ENCODE measurements at places on chromosomes 13 and 19.
A peak's percentile ranks its signal among the peaks of the same experiment; 100 is the strongest.

GRCh38 chr13:27353166-27353583 lies 71.2 kb upstream of the GTF3A start:
- DNase-seq: no peak

GRCh38 chr13:66068683-66069082 lies 1161.5 kb downstream of the PCDH9 start:
- no peak for DNase-seq

GRCh38 chr13:107203146-107203847 lies 635.4 kb upstream of the ARGLU1 start:
- DNase-seq: no peak

GRCh38 chr19:19211499-19212420 lies at the start of gene NCAN:
TSS of gene NCAN (plus strand) at chr19:19211958. CDS start at chr19:19216954, 4,996 bp downstream.
- DNase-seq: no peak

DNA sequence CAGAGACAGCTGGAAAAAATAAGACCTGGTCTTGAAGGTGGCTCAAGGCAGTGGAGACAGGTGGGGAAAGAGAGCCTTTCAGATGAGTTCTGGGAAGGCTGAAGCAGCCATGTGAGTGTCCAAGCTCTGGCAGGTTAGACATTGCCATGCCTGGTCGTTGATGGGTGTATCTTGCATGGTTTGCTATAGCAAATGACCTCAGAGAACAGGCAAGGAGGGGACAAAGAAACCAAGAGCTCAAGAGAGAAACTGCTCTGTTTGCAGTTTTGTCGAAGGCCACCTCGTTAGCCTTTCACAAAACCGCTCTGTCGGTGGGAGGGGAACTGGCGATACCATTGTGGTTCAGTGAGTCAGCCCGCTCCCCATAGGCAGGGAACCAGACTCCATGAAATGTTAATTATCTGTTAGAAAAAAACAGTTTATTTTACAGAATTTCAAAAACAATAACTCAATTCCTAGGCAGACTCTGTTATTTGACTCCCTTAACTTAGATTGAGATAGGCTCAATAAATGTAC lies 82.8 kb upstream of the ARGLU1 start:
- DNase-seq: no peak

GRCh38 chr13:107882708-107883560 lies 332.4 kb downstream of the LIG4 start:
- DNase-seq: no peak

DNA sequence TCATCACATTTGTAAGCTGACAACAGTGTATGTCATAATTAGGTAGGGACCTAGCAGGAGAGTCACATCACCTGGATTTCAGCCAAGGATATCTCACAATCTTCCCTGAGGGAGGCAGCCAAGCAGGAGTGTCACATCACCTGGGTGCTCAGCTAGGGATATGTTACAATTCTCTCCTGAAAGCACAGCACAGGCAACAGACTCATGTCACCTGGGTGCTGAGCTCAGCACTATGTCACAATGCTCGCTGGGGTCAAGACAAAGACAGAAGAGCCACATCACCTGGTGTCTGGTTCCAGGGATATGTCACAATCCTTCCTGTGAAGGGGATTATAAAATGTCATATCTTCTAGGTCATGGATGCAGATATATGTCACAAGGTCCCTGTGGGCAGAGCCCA lies 123.7 kb downstream of the ZNF675 start:
- no peak for DNase-seq

DNA sequence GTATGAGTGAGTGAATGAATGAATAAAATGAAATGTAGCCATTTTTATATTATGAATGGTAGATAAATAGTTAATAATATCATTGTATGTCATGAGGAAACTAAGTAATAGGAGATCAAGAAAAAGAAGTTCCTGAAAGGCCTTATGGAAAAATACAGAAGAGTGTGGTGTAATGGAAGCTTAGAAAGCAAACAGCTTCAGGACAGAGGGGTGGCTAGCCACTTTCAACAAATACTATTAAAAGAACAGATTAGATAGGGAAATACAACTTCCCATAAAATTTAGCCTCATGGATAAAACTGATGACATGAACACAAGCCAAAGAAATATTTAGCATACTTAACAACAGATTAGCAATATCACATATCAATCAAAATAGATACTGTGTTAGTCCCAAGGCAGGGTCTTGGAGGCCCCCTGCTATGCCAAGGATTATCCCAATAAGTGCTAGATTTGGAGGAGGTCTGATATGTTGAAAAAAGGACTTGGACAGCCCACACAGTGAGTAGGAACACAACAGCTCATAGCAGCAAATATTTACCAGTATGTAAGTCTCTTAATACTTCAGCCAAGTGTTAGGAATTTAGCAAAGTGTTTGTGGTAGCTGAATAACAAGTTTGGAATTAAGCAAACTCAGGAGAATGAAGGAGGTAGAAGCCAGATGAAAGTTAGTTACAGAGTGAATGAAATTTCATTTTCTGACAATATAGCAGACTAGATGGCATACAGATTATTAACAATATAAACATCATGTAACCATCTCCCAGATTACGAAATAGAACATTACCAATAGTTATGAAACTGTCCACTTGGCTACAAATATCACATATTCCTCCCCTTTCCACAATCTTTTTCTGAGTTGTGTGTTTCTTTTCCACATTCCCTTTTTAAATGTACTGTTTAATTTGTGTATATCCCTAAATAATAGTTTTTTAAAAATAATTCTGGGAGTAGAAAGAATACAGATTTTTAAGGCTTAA lies 1632.0 kb downstream of the PCDH9 start:
- no peak for DNase-seq

- DNase-seq: no peak
Measured at GRCh38 chr13:31967155-31967554, 64.4 kb upstream of the FRY start.

GRCh38 chr13:85662186-85662585 lies 137.0 kb downstream of the SLITRK6 start:
- DNase-seq: no peak

- DNase-seq: no peak
Measured at GRCh38 chr19:1154731-1155351, 19.2 kb downstream of the SBNO2 start.

DNA sequence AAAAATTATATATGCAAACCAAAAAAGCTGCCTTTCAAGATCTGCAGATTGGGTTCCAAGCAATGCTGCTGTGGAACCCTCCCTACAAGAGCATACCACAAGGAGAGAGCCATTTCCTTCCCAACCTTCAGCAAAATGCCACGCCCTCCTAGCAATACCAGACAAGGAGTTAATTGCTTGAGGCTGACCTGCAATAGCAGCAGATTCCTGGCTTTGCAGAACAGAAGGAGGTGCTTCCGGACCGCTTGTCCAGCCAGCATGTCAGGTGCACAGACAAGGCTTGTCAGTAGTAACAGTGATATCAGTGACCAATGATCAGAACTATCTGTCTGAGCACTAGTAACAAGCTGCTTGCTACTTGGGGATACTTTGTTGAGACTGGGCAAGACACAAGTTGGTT lies 301.6 kb downstream of the FGF14 start:
- no peak for DNase-seq

- no peak for DNase-seq
Measured at GRCh38 chr13:31945202-31945961, 86.2 kb upstream of the FRY start.

DNA sequence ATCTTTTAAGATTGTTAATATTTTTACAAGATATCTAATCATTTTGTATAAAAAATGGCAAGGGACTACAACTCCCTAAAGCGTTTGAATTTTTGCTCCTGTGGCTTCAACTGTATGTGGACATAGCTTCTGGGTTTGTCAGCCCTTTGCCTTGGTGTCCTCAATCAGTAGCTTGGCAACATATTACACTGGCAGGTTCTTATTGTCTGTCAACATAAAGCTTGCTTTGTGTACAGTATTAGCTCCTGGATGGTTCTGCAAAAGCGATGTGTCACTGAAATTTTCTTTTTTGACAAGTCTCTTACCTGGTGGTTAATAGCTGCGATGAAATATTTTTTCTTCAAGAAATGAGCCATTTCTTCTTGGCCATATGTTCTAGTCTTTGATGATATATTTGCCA lies 190.0 kb downstream of the HS6ST3 start:
- DNase-seq: no peak

DNA sequence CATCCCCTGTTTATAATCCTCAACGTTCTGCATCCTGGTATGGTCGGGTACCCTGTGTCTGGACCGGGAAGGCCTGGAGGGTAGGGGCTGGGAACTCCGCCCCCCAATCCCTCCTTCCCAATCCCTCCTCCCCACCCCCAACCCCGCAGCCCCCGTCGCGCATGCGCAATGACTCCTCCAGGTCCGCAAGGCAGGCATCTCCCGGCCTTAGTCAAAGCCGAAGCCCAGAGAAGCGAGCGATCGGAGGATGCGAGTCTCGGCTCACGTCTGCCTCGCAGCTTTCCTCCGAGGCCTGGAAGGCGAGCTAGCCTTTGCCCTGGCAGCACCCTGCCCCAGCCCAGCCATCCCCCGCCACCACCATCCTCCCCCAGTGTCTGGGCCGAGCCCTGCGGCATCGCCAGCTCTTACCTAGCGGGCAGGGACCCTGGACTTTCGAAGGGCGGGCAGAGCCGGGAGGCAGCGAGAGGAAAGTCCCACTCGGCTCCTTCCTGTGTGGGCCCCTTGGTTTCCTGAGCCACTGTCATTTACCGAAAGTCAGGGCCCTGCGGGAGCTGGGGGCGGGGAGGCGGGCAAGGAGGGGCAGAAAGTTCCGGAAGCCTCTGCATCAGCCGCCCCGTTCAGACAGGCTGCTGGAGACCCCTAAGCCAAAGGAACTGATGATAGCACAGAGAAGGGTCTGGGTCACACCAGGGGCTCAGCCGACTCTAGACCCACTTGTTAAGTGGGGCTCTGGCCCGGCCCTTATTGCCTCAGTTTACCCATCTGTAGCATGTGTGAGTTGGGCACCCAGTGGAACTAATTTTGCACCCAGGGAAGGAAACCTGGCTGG lies at the start of gene JAK3:
JAK3 (minus strand) TSS at position 445 of the 829 bp plus-strand sequence. CDS start 3,565 bp downstream, outside the sequence.
- DNase-seq: peak; percentile 61

- DNase-seq: no peak
Measured at GRCh38 chr13:32107973-32108372, 76.4 kb downstream of the FRY start.

- DNase-seq: no peak
Measured at GRCh38 chr13:98791611-98792010, 39.1 kb upstream of the SLC15A1 start.

DNA sequence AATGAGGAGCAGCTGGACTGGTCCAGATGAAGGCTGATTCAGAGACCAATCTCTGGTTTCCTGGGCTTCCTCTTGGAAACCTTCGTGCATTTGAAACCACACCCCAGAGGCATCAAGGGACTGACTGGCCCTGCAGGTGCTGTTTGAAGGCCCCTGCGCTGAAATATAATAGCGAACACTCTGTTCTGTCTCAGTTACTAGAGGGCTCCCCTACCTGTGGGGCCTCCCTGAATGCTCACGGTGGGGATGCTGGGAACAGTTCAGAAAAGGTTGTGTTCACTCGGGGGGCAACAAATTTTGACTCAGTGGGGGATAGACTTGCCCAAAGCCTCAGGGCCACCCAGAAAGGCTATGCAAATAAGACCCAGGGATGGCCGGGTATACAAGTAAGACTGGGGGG lies 6.4 kb downstream of the CCDC8 start:
- no peak for DNase-seq

DNA sequence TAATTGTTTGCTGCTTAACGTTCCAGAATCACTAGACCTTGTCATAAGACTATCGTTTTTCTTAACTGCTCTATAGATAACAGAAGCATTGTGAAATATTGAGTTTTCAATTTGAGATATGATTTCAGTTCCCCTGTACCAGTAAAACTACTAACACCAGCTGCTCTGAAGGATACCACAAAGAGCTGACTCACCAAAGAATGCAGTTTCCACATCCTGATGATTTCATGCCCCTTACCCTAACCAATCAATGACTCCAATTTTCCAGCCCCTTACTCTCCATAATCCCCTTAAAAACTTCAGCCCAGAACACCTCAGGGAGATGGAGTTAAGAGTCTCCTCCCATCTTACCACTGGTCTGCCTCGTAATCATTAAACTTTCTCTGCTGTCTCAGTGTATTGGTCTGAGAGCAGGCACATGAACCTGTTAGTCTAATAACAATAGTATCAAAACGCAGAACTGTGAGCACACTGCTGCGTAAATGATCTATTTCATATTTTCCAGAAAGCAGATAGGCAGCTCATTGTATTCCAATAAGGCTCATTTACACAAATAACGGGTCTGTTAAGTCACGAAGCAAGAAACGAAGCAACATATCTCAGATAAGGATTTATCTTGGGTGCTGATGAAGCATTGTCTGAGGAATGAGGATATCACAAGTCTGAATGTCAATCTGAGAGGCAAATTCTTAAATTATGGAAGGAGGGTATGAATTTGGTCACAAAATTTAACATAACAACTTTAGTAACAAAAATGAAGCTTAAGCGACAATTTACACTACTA lies 14.1 kb upstream of the CCNA1 start:
- no peak for DNase-seq

- DNase-seq: no peak
Measured at GRCh38 chr13:102187313-102187712, 214.5 kb downstream of the FGF14 start.

DNA sequence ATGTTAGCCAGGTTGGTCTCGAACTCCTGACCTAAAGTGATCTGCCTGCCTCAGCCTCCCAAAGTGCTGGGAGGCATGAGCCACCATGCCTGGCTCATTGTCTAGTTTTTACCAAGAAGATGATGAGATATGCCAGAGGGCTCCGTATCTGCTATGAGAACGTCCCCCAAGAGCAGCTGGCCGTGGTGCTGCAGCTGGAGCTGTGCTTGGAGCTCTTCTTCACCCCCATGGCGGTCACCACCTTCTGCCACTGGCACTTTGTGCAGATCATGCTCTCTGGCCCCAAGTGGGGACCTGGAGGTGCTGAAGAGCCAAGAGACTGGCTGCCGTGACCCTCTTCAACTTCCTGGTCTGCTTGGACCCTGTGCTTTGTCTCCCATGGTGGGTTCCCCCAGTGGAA lies 36.8 kb downstream of the GPR42 start:
- no peak for DNase-seq

DNA sequence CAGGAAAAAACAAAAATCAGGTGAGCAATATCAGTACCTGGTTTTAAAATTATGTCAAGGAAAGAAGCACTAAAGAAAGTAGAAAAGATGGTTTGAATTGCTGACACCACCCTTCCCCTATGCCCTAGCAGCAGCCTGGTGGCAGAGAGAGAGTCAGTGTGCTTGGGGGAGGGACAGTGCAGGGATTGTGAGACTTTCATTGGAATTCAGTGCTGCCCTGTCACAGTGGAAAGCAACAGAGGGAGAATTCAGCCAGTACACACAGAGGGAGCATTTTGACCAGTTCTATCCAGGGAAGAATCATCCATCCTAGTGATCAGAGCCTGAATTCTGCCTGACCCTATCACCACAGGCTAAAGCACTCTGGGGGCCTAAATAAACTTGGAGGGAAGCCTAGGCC lies 222.4 kb upstream of the PCDH17 start:
- no peak for DNase-seq

DNA sequence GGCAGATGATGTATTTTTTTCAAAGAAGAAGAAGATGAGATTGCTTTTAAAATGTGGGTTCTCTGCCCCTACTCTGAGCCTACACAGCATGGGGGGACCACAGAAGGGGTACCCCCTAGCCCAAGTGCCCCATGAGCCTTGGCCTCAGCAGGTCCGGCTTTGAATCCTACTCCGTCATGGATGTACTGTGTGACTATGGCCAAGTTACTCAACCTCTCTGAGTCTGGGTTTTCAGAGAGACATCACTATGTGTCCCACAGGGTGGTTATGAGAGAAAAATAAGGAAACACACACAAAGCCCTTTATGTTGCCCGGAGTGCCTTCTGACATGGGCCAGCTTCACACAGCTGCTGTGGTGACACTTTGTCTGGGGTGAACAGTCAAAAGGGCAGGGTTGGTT lies 92.0 kb downstream of the KCTD15 start:
- no peak for DNase-seq
